ENCODE measurements at places on chromosomes 2 and 18. TPM values are rescaled to one million over a fixed set of nuclear protein-coding genes. Genes with fewer than 3 reads are reported as not detected.

- DNase-seq, result no peak
Observed at GRCh38 chr2:157760949-157761348, 115.2 kb downstream of the ACVR1 start.

DNA sequence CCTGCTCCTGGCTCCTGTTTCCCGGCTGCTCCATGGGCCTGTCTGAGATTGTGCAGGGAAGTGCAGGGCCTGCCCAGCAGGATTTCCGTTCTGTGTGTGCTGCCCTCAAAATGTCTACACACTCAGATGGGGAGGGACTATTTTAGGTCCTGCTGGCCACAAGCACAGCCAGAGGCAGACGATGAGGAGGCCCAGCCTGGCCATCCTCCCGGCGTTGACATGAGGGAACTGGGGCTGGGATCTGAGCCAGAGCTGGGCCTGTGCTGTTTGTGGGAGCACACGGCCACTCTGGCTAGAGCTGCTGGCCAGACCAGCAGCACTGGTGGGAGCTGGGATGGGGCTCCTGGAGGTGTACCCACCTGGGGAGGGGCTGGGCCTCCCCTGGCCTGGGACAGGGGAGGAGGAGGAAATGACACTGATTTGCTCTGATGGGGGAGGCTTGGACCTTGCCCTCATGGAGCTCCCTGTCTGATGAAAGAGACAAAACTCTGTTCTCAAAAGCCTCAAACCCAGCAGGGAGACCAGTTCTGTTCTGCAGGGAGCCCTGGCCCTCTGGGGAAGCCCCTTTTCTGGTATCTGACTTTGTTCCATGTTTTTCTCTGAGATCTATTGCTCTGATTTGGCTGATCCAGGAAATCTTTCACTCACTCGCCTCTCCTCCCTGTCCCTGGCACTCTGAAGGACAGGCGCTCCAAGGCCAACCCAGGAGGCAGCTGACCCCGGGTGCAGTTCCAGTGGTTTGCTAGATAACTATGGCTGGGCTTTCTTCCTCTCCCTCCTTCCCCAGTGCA lies 161.8 kb downstream of the DYSF start:
- peak; percentile 88 for DNase-seq

GRCh38 chr18:13369353-13369752 lies 150.8 kb downstream of the LDLRAD4 start:
- no peak for DNase-seq

GRCh38 chr2:145411493-145411892 lies 891.6 kb upstream of the ZEB2 start:
- DNase-seq, result no peak

DNA sequence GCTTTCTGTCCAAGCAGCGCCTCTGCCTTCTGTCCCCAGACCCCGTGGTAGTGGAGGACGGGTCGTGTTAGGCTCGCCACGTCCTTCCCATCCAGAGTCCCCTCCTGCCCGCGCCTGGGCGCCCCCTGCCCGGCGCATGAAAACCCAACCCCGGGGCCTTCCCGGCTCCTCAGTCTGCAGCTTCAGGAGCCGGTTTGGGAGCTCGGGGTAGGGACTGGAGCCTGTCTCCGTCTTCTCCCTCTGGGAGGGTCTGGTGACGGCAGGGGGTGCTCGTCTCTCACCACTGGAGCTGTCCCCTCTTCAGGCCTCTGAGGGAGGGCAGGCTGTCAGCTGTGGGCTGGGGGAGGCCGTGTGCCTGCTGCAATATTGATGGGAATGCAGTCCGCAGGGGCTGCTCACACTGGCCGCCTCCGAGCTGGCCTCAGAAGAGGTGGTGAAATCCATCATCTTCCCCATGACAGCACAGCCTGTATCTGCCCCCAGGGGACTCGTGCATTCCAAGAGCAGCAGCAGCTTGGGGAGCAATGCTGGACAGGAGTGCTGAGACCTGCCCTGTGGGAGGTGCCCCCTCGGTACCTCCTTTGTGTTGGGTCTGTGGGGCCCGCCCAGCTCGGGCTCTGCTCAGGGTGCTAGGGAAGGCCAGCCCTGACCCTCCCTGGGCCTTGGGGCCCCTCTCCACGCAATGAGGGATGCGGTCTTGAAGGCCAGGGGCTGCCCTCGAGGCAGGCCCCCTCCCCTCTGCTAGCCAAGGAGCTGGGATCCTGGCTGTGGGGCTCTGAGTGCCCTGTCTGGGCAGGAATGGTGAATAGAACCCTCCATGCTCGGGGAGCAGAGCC lies 17.8 kb upstream of the KLHL30 start:
- DNase-seq, result no peak

GRCh38 chr2:233273120-233273519 lies 21.6 kb downstream of the ATG16L1 start:
- no peak for DNase-seq

GRCh38 chr18:39481281-39481680 lies 1915.7 kb upstream of the CELF4 start:
- no peak for DNase-seq

DNA sequence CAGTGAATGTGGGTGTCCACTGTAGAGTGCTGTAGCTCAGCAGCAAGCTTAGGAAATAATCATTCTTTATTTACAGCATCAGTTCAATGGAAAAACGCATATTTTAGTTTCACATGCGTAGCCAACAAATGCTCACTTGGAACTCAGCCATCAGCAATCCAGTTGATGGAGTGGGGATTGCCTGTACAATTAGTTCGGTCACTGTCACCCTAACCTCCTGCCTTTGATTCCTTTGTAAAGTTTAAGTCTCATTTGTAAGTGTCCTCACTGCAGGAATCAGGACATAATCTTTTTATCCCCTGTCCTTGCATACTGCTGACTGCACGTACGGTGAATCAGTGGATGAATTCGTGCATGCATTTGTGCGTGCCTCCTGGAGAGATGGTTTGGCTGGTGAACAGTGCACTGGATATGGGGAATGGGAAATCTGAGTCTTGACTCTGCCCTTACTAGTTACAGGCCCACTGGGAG lies 55.9 kb downstream of the RAB31 start:
- no peak for DNase-seq

DNA sequence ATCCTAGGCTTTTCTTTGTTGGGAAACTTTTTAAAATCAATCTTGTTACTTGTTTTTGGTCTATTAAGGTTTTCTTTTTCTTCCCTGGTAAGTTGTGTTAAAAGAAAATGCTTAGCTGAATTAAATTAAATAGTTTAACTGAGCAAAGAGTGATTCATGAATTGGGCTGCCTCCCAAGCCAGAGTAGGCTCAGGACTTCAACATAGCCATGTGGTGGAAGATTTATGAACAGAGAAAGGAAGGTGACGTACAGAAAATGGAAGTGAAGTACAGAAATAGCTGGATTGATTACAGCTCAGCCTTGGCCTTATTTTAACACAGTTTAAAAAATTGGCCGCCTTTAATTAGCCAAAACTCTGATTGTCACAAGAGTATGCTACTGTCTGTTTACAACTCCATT lies 27.9 kb upstream of the GALNT5 start:
- peak; percentile 82 for DNase-seq

DNA sequence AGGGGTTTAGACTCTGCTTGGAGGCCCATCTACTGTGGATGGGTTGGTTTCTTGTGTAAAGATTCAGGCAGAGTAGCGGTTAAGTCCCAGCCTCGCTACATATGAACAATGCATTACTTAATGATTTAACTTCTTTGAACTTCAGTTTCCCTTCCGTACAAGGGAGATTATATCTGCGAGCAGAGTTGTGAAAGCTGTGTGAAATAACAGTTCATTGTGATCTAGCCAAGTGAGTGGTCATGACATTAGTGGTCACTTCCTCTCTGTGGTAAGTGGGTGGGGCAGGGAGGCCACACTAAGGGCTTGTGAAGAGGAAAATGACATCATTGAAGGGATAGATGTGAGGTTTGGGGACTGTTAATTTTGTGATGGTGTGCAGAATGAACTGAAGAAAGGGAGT lies 14.1 kb upstream of the MEX3C start:
- DNase-seq, result peak; percentile 95

DNA sequence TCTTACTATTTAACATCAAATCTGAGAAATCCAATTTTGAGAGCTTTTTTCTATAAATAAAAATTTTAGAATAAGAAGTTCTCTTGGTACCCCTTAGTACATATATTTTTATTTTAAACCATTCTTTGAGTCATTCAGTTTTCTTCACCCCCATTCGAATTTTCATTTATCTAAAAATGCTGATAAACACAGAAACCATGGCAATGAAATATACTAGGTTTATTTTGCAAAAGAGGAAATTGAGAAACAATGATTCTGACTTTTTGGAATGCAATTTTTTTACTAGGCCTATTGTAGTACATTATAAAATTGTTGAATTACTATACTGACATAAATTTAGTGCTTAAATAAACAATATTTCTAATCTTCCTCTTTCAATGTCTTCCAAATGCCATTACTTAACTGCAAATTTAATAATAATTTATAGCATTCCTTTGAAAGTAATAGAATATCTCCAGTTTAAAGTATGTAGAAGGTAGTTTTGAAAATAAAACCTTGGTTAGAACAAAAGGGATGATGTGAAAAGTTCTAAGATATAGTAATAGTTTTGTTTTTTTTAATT lies 46.3 kb downstream of the TANK start:
- DNase-seq, result no peak

- DNase-seq, result no peak
Observed at GRCh38 chr2:138960191-138960590, 180.0 kb upstream of the NXPH2 start.

TEX44 gene
- not detected for total RNA-seq

OTOF gene
- total RNA-seq, result not detected

IL1F10 gene
- not detected for total RNA-seq

CCDC102B gene
- total RNA-seq, result 10.1 TPM

TMEM178A gene
- 0.10 TPM for total RNA-seq

SNORC gene
- 0.24 TPM for total RNA-seq

Measured in RPMI7951 (cell line).